ENCODE measurements at places on chromosomes 12 and 14.

DNA sequence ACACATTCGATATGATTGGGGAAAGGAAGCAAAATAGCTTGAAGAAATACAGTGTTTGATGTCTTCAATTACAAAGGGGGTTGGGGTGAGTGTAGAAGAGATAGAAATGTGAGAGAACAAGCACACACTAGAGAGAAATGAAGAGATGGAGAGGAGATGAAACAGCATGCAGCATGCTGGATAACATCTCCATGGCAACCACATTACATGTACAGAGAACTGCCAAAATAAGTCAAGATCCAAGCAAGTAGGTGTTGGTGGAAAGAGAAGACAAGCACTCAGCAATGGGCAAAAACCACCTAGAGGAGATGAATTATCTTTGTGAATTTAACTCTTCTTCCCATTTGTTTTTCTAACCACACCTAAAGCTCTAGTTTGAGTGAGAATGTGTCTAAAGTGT is 289.8 kb downstream of the GRIN2B start:
- no peak for DNase-seq

GRCh38 chr12:12749433-12749832 is 32.3 kb downstream of the CDKN1B start:
- DNase-seq = no peak

GRCh38 chr14:35229084-35229791 is 62.9 kb upstream of the PSMA6 start:
- no peak for DNase-seq

GRCh38 chr12:3745152-3745551 is 7.8 kb downstream of the CRACR2A start:
- no peak for DNase-seq

GRCh38 chr12:93180566-93180965 is 197.2 kb upstream of the NUDT4 start:
- DNase-seq = no peak

- DNase-seq = no peak
Measured at GRCh38 chr12:117298191-117298590, 63.2 kb downstream of the NOS1 start.

DNA sequence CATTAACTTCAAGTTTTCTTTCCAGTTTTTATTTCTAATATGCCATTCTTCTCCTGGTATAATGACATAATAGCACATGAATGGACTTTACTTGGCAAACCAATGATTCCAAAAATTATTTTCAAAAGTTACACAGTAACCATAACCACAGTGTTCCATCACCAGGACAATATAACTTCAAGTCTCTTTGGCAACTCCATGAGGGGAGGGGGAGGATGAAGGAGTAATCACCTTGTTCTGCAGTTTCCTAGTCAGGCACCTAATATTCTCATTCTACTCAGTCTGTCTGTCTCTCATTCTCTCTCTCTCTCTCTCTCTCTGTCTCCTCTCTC is 66.6 kb downstream of the BTG1 start:
- no peak for DNase-seq

DNA sequence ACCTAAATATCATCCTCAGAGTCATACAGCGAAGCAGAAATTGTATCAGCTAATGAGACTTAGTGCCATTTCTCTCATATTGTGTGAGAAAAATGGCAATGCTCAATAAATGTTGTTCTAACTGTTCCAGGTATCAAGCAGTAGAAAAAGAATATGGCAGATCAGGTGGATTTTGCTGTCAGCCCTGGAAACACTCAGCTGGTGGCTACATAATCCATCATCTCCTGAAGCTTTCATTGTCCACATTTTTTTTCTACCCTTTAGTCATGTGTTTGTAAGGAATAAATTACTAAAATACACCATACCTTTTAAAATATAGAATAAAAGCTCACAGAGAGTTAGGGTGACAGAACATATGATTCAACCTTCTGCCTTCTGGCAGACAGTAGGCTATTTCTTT is 840.3 kb downstream of the DIO2 start:
- no peak for DNase-seq

DNA sequence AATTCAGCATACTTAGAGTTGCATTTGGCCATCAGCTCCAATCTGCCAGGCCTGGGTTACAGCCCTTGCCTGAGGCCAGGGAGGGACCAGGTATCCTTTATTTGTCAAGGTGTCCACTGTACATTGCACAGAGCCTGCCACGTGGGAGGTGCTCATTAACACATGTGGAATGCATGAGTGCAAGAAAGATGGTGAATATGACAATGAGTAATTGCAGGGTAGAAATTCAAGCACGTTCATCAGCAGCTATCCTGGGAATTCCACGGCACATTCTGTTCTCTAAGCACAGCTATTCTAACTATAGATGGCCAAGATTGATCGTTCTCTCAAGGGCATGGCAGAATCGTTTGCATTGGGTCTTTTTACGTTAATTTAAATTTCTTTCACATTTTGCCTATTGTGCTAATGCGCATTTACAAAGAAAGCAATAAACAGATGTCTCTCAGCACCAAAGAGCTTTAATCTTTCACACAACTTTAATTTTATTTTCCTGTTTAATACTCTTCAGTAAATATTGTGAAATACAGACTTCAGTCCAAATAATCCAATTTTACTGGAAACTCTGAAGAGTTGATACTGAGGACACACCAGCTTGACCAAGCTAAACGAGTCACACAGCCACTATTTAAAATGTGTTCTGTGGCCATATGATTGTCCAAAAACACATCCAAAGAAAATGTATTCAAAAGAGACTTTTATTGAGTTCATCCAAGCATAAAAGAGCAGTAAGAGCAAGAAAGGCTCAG is 1025.7 kb upstream of the TMEM132C start:
- DNase-seq = no peak

GRCh38 chr14:68546839-68547238 is 246.0 kb downstream of the ZFP36L1 start:
- DNase-seq = no peak

DNA sequence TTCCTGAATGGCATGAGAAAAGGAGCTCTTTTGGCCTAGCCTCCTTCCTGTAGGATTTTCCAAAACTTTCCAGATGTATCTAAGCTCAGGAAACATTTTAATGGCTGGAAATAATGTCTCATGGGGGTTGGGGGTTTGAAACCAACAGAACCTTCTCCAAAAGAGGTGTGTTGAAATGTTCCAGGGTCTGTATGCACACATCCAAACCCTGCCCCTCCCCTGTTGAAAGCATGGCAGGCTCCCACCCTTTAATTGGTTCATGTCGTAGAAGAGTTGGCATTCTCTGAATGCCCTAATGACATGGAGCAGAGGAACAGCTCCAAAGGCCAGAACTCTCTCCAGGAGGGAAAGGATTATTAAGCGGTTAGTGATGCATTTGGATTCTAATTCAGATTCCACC is 353.2 kb downstream of the ZFP36L1 start:
- DNase-seq = peak; percentile 71

DNA sequence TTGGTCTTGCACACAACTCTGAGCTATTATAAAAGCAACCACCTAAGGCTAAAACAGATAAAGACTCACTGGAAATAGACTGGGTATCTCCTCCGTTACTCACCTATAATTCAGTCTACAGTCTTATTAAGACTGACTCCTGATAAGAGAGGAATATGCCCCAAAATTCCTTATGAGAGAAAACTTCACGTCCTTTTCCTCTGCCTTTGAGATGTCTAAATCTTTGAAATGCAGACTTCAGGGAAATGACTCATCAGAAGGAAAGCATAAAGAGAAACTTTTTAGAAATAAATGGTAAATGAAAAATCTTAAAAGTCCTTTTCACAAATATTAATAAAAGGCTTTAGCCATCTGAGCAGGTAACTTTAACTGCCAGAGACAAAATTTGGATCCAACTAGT is 187.5 kb upstream of the RTL1 start:
- no peak for DNase-seq

- DNase-seq = no peak
Measured at GRCh38 chr14:24461336-24461735, 18.8 kb upstream of the SDR39U1 start.

DNA sequence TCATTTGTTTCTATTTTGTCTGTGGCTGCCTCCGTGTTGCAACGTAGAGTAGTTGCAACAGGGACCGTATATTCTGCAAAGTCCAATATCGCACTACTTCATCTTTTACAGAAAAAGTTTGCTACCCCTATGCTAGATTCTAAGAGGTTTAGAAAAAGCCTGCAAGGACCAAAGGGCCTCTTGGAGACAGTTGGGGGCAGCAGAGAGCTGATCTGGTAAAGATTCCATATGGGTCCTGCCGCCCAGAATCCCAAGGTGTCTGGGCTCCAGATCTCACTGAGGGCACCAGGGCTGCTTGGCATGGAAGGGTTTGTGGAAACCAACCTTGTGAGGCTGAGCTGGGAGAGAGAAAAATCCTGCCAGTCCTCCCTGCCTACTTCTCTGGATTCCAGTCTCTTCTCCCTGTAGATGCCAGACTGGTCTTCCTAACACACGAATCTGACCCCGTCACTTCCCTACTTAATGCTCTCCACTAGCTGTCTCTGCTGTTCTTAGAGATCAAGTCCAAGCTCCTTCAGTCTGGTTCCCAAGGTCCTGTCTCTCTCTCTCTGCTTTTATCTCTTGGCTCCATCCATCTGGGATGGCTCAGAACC is 74.6 kb downstream of the GLRX5 start:
- peak; percentile 26 for DNase-seq

DNA sequence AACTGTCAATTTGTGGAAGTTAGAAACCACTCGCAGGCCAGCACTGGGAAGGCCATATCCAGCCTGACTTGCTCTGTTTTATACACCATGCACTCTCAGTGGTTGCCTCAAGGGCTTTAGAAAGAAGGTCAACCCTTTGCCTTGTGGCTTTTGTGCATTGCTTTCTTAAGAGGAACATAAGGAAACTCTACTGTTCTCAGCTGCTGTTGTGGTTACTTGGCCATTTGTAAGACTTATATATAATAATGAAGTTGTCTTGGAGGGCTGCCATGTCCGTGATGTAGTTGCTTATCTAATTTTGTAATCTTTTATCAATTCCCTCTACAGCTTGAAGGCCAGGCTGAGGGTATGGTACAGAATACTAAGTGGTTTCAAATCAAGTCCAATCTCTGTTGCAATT is 637.8 kb downstream of the DIO2 start:
- no peak for DNase-seq

DNA sequence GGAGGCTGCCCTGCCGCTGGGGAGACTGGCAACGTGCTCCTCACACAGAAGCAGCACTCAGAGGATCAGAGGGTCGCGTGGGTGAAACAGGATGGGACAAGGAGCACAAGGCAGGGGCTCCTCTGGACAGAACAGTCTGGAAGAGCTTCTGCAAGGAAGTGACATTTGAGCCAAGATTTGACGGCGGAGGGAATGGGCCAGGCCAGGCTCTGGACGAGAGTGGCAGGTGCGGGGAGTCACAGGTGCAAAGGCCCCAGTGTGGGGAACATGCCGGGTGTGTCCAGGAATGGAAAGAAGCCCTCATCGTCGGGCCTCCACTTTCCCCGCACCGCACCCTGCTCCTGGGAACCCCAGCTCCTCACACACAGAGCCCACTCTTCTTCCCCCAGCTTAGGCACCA is 84.0 kb downstream of the RFLNA start:
- no peak for DNase-seq
